Stimulated activated CD8-positive, alpha-beta memory T cell treated with anti-CD3 and anti-CD28 coated beads, Interleukin-7, amount 100 ng/mL, for 1 hour (primary cell): ENCODE measurements at places on chromosomes 3 and 15.

DNA sequence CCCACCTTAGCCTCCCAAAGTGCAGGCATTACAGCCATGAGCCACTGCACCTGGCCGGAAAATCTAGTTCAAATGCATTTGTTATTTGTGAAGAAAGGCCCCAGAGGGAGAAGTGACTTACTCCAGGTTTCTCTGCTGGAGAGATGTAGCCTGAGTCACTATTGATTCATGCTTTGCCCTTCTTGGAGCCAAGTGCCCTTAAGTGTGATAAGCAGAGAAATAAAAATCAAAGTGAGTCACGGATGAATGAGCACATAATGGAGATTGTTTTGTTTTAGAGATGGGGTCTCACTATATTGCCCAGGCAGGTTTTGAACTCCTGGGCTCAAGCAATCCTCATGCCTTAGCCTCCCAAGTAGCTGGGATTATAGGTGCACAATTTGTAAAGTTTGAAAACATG is 33.1 kb downstream of the CDC25A start:
- no peak for DNase-seq

- DNase-seq = no peak
Observed at GRCh38 chr3:29478611-29479010, 197.7 kb downstream of the RBMS3 start.

DNA sequence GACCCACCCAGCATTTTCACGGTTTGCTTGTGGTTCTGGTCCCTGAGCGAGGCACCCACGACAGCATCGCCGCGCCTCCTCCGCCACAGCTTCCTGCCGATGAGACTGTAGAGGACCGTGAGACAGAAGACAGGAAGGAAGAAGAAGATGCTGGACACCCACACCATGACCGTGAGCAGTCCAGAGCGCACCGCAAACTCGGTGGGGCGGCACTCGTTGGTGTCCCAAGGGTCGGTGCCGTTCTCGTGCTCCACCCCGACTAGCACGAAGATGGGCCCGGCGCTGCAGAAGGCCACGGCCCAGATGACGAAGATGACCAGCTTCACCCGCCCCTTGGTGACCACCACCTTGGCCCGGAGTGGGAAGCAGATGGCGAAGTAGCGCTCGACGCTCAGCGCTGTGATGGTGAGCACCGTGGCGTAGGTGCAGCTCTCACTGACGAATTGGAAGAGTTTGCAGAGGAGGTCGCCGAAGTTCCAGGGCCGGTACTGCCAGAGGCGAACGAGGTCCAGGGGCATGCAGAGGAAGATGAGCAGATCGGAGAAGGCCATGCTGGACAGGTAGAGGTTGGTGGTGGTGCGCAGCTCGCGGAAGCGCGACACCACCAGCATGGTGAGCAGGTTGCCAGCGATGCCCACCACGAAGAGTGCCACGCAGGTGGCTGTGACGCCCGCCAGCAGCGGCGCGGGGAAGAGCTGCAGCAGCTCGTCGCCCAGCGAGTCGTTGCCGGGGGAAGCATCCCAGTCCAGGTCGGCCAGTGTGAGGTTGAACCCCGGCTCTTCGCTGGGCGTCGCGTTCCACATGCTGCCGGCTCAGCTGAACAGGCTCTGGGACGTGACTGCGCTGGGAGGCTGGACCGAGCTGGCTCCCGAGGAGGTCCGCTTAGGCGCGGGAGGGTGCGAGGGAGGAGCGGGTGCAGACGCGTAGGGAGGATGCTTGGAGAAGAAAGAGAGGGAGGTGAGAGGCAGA is at the start of gene GHSR:
Gene GHSR, minus strand, starts transcription at position 846 of the 969 bp plus-strand sequence. Its CDS starts 43 bp downstream, at position 803.
- DNase-seq = no peak

- DNase-seq = no peak
Observed at GRCh38 chr3:122618614-122619013, 41.2 kb downstream of the PARP15 start.

GRCh38 chr15:79430901-79431635 is 1.1 kb upstream of the MINAR1 start:
- no peak for DNase-seq

GRCh38 chr3:46848271-46849044 is 14.8 kb downstream of the MYL3 start:
- no peak for DNase-seq

- no peak for DNase-seq
Observed at GRCh38 chr15:40085266-40085665, 23.4 kb downstream of the BMF start.

GRCh38 chr15:93985176-93985575 is 246.2 kb upstream of the MCTP2 start:
- no peak for DNase-seq

- no peak for DNase-seq
Observed at GRCh38 chr3:162534431-162534830, 1037.8 kb downstream of the OTOL1 start.
